Iris pigment epithelial cell (primary cell): ENCODE measurements at places on chromosomes 13 and 19.

DNA sequence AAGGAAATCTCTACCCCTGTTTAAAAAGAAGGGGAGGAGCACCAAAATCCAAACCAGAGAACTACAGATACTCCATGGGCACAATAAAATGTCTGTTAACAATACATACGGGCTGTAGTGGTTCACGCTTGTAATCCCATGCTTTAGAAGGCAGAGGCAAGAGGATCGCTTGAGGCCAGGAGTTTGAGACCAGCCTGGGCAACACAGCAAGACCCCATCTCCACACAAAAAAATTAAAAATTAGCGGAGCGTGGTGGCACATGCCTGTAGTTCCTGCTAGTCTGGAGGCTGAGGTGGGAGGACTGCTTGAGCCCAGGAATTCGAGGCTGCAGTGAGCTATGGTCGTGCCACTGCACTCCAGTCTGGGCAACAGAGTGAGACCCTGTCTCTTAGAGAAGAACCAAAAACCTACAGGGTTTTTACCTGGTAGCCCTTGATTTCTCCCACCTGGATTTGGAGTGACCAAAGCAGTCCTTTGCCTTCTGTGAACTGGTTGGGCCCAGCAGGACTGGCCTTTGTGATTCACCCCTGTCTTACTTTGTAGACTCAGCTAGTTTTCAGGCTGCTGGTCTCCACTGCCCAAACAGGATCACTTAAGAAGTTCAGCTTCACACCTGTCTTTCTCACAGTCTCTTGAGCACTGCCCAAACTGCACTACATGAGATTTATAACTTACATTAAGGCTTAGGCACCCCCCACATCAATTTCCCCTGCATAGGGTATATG lies 38.7 kb upstream of the FLT1 start:
- DNase-seq = no peak

GRCh38 chr19:7540761-7541474 lies 5.4 kb downstream of the PNPLA6 start:
- peak; percentile 54 for DNase-seq

DNA sequence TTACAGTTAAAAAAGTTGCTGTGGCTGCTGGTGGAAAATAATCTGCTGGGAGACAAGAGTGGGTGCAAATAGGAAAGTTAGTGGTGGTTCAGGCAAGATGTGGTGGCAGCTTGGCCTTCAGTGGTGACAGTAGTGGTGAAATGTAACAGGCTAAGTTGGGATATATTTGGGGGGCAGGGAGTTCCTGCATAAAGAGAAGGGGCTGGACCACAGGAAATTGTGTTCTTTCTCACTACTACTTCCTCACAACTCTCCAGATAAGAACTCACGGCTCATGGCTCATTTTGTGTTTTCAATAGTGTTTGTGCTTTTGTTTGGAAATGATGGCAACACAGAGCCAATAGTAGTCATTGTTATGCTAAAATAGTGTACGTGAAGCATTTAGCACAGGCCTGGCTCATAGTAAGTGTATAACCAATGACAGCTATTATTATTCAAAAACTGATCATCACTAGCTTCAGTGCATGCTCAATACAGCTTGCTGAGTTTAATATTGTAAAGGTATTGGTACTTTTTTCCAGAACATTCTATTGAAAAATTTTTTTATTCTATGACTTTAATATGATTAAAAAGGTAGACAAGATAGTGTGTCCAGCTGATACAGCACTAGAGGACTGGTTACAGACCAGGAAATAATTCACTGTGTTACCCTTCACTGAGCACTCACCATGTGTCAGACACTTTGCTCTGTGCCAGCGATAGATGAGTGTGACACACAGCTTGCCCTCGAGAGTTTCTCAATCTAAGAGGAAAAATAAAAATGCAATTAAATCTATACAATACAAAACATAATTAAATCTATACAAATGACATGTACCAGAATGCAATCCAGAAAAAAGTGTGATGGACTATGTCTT lies 209.8 kb downstream of the POU4F1 start:
- no peak for DNase-seq

- DNase-seq = no peak
These were observed 1.5 kb downstream of the AMER2 start for GRCh38 chr13:25170554-25171111.

GRCh38 chr13:75309981-75310580 lies 171.9 kb downstream of the TBC1D4 start:
- DNase-seq = no peak

- no peak for DNase-seq
These were observed 6.3 kb upstream of the PNMA8C start for GRCh38 chr19:46435009-46435408.

GRCh38 chr13:49404703-49405020 lies 39.2 kb downstream of the CAB39L start:
- no peak for DNase-seq

GRCh38 chr13:42258747-42259146 lies 13.2 kb upstream of the AKAP11 start:
- DNase-seq = no peak

- DNase-seq = peak; percentile 74
These were observed 38.2 kb downstream of the ARRDC2 start for GRCh38 chr19:18046059-18046718.

DNA sequence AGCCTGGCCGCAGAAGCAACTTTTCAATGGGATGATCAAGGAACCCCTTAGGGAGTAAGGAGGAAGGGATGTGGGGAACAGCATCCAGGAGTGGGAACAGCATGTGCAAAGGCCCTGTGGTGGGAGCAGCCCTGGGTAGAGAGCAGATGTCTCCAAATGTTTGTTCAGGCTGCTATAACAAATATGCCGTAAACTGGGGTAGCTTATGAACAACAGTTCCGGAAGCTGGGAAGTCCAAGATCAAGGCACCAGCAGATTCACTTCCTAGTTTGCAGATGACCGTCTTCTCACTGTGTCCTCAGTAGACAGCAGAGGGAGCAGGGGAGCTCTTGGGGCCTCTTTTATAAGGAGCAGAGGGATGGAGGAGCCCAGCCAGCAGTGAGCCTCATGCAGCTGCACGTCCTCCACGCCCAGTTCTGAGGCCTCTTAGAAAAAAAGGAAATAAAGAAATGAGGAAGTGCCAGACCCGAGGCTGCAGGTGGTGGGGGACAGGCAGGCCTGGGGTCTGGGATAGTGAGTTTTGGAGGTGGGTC lies 4.2 kb upstream of the LRRC25 start:
- DNase-seq = peak; percentile 71

DNA sequence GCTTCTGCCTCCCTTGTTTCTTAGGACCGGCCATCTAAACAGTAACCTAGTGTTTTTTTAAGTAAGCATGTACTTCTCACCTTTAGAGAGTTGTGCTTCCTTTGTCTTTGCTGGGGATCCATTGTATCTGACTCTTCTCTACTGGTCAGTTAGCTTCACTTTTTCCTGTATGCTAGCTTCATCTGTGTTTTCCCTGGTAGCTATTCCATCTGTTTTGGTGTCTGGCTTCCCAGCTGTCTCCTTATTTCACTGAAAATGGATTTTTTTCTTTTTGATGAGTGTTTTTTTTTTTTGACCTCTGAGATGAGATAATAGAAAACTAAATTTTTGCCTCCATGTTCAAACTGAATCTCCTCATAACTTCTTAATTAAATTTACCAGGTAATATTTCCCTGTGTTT lies 637.0 kb upstream of the SLC10A2 start:
- DNase-seq = no peak

DNA sequence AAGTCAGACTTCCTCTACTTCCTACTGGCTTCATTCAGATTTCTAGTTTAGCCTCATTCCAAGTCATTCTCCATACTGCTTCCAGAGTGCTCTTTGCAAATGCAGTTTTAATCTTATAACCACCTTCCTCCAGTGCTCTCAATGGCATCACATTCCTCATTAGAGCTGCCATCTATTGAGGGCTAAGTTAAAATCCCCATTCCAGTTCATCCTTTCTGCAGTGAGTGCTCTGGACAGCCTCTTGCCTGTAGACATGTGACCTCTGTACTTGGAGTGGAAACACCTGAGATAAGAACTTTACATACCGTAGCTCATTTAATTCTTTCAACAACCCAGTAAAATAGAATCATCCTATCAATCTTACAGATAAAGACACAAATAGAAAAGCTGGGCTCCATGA lies 57.9 kb upstream of the MAB21L1 start:
- DNase-seq = no peak

GRCh38 chr19:799076-799881 lies 2.0 kb downstream of the PTBP1 start:
- DNase-seq = peak; percentile 53

DNA sequence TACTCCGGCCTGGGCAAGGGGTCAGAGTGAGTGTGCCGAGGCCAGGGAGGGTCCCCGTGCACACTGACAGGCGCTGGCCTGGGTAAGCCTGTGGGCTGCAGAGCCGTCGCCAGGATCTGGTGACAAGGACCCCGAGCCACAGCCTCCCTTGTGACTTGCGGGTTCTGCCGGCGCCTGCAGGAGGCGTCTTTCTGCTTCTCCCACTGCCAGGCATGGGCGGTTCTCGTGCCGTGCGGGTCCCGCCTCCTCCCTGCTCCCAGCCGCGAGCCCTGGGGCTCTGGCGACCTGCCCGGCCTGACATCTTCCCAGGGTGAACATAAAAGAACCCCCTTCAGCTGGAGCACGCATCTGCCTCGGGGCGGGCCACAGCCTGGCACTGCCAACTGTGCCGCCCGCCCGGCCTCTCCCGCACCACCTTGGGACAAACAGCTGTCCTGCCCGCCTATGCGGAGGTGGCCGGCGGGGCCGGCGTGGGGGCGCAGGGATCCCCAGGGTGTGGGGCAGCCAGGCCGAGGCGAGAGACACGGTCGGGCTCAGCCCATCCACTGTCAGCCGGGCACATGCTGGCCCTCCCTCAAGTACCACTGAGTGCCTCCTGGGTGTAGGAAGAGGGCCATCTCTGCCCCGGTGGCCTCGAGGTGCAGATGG lies 1.5 kb upstream of the HCN2 start:
- peak; percentile 76 for DNase-seq

DNA sequence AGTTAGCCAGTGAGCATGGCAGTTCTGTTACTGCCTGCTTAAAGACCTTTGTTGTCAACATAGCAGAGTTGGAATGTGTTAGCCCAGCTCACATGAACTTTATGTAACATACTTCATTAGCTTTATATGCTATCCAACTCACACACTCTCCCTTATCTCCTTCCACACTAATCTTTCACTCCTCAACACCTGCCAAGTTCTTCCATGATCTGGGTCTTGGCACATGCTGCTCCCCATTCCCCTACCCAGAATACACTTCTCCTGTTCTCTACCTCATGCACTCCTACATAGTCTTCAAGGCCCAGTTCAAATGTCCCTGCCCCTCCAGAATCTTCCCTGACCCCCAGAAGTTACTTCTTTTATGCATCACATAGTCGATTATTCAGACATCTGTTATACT lies 179.3 kb downstream of the KATNAL1 start:
- no peak for DNase-seq

DNA sequence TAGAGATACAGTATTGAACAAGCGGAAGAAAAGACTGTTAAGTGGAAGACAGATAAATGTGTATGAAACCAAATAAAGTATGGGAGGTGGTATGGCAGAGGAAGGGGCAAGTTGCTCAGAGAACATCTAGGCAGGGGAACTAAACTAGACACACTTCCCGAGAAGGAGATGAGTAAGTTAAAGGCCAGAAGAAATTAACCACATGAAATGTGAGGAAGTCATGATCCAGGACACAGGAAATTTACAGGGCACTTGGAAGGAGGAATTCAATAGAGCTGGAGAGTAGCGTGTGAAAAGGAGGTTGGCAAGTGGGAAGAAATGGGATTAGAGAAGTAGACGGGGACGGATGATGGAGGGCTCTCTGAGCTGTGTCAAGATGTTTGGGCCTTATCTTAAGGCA lies 208.8 kb downstream of the COG6 start:
- no peak for DNase-seq

- DNase-seq = no peak
These were observed 1148.9 kb downstream of the OLFM4 start for GRCh38 chr13:54177466-54177865.

DNA sequence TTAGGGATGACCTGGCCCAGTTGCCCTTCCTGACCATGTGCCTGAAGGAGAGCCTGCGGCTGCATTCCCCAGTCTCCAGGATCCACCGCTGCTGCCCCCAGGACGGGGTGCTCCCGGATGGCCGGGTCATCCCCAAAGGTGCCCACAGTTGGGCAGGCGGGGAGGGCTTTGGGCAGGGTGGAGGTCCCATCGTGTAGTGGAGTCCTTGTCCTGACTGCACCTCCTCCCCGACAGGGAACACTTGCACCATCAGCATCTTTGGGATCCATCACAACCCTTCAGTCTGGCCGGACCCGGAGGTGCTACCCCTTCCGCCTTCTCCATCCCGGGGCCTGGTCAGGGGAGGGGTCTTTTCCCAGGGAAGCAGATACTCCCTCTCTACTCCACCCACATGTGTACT lies 31.7 kb upstream of the CYP4F8 start:
- no peak for DNase-seq

DNA sequence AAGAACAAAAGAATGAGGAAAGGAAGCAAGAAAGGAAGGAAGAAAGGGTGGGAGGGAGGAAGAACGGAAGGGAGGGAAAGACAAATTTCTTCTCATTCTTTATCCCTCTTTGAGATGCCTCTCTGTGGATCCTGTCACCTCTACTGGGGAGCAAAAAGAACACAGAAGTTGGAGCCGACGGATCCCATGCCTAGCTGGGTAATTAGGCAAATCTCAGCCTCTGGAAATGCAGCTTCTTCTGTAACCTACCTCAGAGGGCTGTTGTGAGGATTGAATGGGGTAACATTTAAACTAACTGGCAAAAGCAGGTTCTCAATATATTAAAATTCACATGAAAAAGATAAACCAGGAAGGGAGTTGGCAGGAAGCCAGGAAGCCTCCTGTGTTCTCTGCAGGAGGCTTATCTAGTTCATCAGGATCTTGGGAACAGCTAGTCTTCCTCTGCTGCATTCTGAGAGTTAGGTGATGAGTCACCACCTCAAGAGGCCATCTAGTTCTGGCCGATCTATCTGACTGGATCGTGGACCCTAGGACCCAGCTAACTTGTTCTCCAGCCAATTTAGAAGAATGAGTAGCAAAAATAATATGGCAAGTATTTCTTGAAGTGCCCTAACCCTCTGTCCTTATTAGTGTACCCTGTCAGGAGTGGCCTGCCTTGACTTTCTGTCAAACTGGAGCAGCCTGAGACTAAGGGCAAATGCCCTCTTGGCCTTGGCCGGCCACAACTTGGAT lies 15.2 kb upstream of the CPB2 start:
- DNase-seq = peak; percentile 70

DNA sequence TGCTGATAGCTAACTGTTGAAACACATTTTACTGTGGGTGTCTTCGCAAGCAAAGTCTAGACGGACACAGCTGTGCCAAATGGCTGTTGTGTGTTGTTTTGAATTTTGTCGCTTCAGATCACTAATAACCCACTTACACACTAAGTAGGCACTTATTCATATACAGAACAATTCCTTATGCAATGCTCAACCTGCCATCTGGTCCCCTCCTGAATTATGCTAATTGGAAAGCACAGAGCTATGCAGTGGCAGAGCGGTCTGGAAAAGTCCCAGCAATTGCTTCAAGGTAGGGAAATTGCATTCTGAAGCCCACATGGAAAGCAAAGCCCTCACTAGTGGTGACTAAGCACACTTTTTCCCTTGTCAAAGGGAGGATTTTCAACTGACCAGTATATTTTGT lies 69.9 kb downstream of the C13orf42 start:
- no peak for DNase-seq

GRCh38 chr19:11763117-11763516 lies 3.7 kb upstream of the ZNF441 start:
- no peak for DNase-seq

- no peak for DNase-seq
These were observed 649.2 kb downstream of the DACH1 start for GRCh38 chr13:71217827-71218226.

GRCh38 chr19:55257461-55258420 lies 1.1 kb downstream of the PPP6R1 start:
- peak; percentile 30 for DNase-seq

- no peak for DNase-seq
These were observed 385.4 kb upstream of the SLC10A2 start for GRCh38 chr13:103451656-103452055.
